ENCODE measurements at places on chromosomes 3 and 15.

DNA sequence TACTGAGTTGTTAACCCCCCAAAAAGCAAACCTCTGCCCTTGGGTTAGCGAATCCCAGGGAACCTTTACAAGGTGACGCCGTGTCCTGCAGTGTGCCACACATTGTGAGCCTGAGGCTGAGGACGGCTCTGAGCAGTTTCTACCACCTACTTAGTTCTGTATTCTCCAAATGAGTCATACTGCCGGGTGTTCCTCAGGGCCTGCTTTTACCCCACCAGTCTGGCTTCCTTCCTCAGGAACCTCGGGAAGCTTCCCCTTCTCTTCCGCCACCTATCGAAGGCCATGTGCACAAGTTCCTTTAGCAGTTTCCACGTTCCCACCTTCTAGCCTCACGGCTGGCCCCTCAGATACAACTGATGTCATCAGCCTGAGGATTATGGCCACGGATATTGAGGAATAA, 384.0 kb upstream of the TPM1 start:
- DNase-seq: no peak

DNA sequence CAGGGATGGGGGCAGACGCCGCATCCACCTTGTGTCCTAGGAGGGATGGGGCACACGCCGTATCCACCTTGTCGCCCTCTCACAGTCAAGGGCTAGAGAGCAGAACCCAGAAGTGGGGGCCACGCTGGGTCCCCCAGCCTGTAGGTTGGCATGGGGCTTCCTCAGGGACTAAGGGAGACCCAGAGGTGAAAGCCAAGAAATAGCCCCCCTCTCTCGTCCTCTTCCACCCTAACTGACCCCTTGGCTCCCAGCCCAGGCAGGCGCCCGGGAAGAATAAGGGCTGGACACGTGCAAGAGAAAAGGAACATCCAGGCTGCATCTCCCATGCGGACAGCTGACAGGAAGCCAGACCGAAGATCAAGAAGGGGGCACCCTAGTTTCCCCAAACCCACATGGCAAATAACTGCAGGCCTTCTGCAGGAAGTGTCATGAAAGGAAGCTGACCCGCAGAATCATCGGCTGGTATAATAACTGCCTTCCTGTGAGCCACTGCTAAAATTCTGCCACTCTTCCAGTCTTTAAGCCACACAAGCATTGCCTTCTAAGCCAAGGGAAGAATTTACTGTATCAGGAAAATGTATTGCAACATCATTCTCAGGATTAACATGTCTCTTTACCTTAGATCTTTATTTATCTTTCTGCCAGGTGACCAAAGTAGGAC, 38.5 kb upstream of the TFRC start:
- DNase-seq: no peak

- DNase-seq: no peak
Observed at GRCh38 chr15:82805994-82806406, at the start of gene FSD2. Gene FSD2, minus strand, starts transcription at chr15:82806069. Its CDS starts 18,679 bp downstream, at chr15:82787390.

- DNase-seq: no peak
Observed at GRCh38 chr3:10213156-10213792, 35.0 kb upstream of the TATDN2 start.

- no peak for DNase-seq
Observed at GRCh38 chr3:150736903-150737832, 25.8 kb downstream of the SIAH2 start.

- DNase-seq: no peak
Observed at GRCh38 chr15:77162872-77163633, 92.1 kb upstream of the TSPAN3 start.

DNA sequence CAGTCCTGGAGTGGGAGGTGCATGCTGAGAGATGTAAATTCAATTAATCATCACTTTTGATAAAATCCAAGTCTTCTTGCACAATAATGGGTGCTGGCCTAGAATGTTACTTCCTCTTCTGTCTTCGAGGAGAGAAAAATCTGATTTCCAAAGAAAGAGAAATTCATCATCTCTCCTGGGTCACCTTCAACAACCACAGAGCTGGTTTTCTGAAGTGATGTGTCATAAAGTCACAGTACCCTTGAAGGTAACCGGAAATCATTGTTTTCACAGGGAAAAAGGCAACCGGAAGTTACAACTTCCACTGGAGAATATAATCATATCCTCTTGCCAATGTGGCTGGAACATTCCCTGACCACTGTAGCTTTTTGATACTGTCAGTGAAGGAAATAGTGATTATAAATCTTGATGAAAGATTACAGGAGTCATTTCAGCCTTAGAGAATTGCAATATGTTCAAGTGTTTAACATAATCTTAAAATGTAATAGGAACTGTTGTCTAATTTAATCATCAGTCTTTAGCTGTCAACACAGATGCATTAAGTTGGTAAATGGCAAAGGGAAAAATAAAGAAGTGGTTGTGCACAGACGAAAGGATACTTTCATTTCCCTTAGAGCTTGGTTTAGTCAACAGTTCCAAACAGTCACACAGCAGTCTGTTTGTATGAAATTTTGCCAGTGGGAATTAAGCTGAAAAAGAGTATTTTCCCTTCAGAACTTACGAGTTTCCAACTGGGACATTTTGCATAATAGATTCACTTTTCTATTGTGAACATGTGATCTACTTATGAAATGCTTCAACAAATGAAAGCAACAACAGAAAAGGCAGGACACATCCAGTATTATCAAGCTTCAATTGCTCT, 106.5 kb upstream of the SLC4A7 start:
- no peak for DNase-seq

DNA sequence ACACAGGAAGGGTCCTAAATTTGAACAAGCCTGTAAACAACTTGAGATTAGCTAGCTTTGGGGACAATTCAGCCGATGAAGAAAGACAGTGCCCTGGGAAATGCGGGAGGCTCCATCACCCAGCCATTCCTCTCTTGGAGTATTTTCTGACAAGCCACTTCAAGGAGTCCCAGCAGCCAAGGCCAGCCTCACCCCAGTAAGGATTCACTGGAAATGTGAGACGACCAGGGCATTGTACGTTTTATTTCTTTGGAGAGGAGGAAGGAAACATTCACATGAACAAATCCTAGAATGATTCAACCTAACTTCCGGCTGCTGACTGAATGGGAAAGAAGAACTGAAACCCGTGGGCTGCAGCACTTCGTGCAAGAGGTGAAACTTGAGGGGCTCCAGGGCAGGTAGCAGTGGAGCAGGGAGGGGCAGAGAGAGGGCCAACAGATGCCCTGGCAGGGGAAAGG, 116.4 kb upstream of the ARHGEF3 start:
- DNase-seq: no peak

GRCh38 chr3:130941793-130942192, 47.9 kb downstream of the ATP2C1 start:
- no peak for DNase-seq

DNA sequence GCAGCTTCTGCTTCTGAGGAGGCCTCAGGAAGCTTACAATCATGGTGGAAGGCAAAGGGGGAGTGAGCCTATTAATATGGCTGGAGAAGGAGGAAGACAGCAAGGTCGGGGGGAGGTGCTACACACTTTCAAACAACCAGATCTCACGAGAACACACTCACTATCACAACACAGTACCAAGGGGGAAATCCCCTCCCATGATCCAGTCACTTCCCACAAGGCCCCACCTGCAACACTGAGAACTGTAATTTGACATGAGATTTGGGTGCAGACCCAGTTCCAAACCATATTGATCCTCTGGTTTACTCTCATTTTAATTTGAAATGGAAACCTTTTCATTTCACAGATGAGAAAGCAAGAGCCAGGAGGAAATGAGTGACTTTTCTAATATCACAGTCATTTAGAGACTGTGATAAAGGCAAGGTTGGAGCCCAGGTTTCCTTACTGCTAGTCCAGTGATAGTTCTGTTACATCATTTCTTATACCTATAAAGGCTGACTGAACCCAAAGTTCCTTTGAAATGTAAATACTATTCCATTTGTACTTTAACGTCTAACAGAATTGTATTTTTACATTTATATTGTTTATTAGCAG, 105.8 kb upstream of the GAP43 start:
- no peak for DNase-seq

- no peak for DNase-seq
Observed at GRCh38 chr15:29682361-29682760, 139.9 kb downstream of the TJP1 start.

- no peak for DNase-seq
Observed at GRCh38 chr15:55360256-55360655, 41.2 kb downstream of the PIGB start.

DNA sequence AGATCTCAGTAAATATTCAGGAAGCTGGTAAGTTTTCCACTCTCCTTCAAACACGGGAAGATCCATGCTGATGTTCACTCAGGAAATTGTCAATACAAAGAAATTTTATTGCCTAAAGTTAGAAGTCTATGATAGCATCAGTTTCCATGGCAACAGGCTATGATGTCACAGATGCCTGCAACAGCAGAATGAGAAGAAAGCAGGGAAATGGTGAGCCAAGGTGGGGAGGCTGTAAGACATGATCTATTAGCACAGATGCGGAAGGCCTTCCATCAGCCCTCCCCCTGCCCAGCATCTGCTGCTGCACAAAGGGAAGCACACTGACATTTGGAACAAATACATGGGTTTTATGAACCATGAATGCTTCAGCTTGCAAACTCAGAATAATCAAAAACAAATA, 28.6 kb downstream of the EPHB1 start:
- no peak for DNase-seq

- no peak for DNase-seq
Observed at GRCh38 chr15:101018450-101018849, 99.3 kb downstream of the LRRK1 start.

DNA sequence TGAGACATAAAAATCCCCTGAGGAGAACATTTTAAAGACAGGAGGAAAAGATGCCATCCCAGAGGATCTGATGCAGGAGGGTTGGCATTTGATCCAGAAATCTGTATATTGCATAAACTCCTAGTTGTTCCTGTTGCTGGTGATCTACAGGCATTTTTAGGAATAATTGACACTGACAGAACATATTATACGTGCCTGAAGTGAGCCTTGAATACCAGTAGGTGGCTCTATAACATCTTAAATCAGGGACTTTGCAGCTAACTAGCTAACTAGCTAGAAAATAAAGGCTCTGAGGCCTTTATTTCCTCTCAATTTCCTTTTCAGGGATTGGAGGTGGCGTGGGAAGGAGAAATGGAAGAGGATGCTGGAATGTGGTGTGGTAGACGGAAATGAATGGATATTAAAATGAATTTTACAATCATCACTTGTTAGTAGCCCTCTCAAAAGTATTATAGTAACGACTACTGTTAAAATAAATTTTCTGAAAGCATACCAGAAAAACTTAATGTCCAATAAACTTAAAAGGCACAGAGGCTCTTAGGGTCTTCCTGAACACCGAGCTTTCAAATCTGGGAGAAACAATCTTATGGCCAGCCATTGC, 73.8 kb upstream of the ZBED2 start:
- DNase-seq: no peak

GRCh38 chr15:63044645-63045464, 2.3 kb downstream of the TPM1 start:
- no peak for DNase-seq

GRCh38 chr15:92243227-92243626, 150.5 kb upstream of the ST8SIA2 start:
- DNase-seq: no peak

DNA sequence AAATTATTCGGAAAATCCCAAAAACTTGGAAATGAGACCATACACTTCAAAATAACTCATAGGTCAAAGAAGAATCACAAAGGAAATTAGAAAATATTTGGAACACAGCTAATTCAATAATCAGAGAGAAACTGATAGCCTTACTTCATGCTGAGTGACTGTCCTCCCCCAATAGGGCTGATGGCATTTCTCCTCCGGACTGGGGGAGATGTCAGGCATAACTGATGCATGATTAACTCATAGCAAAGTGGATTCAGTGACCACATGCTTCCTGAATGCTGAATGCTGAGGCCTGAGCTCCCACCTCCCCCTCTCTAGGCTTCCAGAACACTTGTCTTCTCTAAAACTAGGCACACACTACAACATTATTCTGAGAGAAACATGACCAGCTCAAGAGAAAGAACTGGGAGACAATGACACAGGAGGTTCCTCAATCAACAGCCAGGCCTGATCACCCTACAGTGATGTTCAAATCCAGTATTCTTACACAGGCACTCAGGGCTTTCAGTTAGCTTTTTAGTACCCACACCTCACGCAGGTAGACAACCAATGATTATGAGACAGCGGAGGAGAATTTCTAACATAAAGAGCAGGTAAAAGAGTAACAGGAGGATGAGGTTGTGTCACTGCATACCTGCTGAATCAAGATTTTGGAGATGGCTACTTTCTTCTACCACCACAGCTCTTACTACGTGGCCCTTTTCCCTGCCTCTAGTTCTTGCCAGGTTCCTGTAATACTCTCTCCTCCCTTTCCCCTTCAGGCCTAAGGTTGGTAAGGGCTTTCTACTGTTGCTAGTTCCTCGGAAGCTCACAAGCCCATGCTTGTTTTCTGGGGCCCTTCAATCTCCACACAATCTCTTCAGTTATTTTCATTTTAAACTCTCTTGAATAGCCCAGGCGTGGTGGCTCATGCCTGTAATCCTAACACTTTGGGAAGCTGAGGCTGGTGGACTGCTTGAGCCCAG, 96.1 kb downstream of the FMN1 start:
- no peak for DNase-seq

GRCh38 chr15:67575039-67575502, 32.6 kb downstream of the MAP2K5 start:
- DNase-seq: no peak

DNA sequence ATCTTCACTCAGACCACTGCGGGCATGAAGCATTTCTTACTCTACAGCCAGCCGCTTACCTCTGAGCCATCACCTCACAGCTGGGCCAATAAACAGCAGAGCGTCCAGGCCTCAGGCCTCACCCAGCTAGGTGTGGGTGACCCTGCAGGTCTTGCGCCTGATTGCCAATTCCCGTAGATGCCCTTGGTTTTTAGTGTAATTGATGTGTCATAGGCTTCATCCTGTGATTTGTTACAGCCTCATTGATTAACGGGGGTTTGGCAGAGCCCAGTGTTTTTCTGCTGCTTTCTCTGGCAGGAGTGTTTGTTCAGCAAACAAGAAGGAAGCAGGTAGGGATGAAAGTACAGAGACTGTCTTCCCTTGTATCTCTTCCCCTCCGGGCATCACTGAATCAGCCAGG, 49.6 kb upstream of the BNIP2 start:
- DNase-seq: no peak

DNA sequence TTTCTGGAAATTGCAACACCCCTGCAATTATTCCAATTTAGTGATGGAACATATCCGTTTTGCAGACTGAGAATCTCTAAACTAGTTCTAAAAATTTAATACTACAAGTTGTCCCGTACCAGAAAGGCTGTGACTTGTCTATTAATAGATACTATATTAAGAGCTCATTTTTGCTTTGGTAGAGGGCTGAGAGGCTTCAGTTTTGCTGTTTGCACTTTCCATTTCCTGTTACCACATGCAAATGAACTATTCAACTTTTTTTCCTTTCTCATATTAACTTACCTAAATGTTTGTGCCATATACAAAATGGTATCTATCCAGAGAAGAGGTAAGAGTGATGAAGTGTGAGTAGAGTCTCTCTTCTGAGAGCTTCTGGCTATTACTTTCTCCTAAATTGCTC, 101.5 kb upstream of the CRBN start:
- DNase-seq: no peak

GRCh38 chr15:71962537-71962936, 152.2 kb downstream of the NR2E3 start:
- no peak for DNase-seq

Data from T-helper 1 cell (primary cell).